ENCODE measurements at places on chromosomes 3 and 15.

GRCh38 chr15:26736502-26737248 lies 36.2 kb downstream of the GABRB3 start:
- DNase-seq = no peak

DNA sequence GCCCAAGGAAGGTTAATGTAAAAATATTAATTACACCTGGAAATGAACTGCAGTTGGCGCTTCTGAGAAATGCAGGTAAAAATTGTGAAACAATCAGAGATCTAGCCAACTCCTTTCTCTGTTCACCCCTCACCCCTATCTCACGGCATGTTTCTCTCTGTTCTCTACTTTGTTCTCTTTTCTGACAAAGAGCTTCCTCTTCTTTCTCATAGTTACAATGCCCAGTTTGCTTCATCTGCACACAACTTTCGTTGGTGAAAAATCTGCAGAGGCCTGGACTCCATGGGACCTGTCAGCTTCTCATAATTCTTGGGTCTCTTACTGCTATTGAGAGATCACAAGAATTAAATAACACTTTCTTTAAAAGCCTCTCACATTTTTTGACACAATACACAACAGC lies 212.9 kb upstream of the LRRN1 start:
- DNase-seq = no peak

DNA sequence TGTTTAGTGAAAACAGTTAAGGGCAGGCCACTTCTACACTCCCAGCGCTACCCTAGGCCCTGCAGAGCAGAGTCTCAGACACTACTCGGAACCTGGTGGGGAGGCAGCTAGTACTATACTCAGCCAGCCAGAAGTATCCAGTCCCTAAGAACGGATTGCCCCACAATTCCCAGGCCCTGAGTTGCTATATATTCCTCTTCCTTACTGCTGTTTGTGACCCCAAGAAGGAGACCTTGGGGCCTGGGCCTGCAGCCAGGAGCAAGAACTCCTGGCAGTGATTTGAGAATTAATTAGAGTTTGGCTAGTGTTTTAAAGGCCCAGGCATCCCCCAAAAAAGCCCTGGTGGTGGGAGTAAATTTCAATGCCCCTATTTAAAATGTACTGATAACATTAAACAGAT lies 87.7 kb downstream of the RBPMS2 start:
- no peak for DNase-seq

DNA sequence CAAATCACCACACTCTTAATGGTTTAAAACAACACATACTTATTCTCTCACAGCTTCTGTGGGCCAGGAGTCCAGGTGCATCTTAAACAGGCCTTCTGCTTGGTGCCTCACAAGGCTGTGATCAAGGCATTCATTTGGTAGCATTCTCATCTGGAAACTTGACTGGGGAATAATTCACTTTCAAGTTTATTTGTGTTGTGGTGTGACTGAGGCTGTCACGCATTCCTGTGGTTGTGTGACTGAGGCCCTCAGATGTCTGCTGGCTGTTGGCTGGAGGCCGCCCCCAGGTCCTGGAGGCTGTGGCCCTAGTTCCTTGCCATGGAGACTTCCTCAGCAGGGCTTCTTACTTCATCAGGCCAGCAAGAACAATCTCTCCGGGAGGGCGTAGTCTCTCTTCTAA lies 16.9 kb upstream of the FAM3D start:
- peak; percentile 9 for DNase-seq

- DNase-seq = no peak
Observed at GRCh38 chr15:87631775-87632174, 624.8 kb downstream of the NTRK3 start.

GRCh38 chr3:143810166-143810952 lies 37.9 kb downstream of the SLC9A9 start:
- no peak for DNase-seq

DNA sequence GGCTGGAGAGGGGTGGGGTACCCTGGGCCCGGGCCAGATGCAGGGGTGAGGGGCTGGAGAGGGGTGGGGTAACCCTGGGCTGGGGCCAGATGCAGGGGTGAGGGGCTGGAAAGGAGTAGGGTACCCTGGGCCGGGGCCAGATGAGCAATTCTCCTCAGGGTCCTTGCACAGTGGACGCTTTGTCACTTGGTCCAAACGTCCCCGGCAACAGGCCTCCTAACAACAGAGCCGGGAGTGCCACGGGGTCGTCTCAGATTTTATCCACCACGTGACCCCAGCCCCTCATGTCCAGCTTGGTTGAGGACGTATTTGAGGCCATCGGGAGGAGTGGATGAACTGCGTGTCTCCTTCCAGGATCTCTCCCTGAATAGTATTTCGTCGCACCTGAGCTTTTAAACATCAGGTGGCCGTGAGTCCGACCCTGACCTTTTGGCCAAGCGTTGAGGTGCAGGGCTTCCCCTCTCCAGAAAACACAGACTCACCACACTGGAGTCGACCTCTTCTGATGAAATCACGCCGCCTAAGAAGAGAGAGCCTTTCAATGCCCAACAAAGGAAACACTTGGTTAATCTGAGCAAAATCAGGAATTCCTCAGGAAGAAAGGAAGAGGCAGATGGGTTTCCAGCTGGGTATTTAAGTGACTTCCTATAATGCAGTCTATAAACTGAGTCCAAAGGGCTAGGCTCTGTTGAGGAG lies 12.8 kb upstream of the LRRC15 start:
- DNase-seq = no peak

- DNase-seq = no peak
Observed at GRCh38 chr3:98548544-98548943, 16.8 kb downstream of the GPR15 start.

- DNase-seq = no peak
Observed at GRCh38 chr15:73856458-73857192, 16.7 kb upstream of the TBC1D21 start.

DNA sequence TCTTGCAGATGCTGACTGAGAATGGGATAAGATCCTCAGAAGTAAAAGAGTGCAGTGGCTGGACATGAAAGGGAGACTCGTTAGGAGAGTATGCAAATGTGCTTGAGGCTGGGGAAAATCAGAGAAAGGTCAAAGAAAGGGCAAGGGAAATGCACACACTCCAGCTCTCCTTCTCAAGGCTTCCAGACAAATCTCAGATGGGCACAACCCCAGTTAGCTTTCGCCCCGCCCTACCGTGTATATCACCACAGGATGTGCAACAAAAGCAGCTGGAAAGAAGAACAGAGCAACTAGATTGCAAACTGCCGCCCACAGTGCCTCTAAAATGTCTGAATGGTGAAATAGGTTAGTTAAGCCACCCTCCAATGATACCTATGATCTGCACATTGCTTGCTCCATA lies 63.9 kb downstream of the CERS3 start:
- DNase-seq = no peak

DNA sequence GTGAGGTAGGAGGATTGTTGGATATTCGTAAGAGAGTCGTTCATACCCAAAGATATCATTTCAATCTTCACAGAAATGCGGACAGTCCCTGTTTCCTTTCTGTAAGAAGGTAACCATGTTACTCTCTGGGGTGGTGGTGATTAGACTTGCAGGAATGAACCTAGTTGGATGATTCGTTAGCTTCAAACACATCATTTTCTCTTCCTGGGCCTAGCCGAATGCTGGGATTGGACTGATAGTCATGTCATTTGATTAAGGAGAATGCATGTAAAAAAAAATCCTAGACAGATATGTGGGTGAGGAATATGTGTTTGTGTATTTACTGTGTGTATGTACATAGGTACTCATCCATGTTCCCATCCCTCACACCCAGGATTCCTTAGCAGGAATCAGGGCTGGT lies 12.4 kb downstream of the SLCO3A1 start:
- DNase-seq = no peak

DNA sequence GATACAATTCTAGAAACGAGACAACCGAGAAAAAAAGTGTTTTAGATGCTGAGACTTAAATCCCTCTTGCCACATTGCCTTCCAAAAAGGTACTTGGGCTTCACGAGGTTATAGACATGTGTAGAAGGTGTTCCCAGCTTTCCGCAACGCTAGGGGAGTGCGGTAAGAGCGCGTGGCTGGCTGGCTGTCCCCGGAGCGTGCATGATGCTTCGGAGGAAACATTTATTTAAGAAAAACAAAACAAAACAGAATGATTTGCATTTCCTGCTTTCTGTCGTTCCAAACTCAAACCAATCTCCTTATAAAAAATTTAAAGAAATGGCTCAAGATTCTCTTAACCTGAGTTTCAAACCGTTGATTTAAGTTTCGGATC lies 841 bp downstream of the SLC6A20 start:
- no peak for DNase-seq

- DNase-seq = no peak
Observed at GRCh38 chr3:70120357-70120966, 120.9 kb downstream of the SAMMSON start.

DNA sequence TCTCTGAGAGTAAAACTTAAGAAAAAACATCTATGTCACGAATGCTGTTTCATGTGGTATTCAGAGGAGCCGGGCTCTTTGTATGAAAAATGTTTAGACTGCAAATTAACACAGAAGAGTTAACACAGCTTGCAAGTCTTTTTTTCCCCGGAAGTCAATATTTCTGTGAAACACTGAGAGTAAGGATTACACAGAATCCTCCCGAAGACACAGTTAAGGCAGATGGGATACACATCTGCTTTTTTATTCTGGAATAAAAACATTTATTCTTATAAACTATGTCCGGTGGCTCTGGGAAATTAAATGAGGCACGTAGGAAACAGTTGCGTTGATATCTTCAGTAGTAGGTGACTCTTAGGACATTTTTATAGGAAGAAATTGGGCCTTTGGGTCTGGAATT lies 180.6 kb downstream of the PTPRG start:
- no peak for DNase-seq

DNA sequence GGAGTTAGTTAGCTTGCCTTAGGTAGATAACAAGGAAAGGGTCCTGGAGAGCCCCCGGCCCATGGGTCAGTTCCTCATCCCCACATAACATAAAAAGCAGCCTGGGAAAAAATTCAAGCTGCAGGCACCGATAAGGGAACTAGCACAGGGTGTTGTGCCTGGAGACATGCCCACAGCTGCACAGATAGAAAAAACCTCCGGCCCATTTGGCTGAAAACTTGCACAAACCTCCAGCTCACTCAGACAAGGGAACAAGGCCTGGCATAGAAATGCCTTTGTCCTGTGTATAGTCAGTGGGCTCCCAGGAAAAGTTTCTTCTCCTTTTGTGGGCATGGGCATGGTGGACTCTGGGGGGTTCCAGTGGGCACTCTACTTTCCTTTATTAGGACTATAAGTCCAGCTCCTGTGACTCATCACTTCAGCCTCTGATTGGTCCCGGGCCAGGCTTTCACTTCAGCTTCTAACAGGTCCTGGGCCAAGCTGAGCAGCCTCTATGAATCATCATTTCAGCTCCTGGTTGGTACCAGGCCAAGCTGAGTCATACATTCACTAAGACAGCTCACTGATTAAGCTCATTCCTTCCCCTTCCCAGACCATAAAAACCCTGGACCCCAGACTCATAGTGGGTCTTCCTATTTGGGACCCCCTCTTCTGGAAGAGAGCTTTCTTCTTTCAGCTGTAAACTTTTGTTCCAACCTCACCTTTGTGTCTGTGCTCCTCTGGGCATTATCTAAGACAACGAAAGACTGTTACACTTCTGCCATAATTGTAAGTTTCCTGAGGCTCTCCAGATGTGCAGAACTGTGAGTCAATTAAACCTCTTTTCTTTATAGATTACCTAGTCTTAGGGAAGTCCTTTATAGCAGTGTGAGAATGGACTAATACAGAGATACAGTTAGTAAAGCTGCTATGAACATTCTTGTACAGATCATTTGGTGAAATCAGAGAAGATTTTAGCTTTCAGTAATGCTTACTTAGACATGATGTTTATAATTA lies 348.0 kb upstream of the DPPA4 start:
- no peak for DNase-seq

DNA sequence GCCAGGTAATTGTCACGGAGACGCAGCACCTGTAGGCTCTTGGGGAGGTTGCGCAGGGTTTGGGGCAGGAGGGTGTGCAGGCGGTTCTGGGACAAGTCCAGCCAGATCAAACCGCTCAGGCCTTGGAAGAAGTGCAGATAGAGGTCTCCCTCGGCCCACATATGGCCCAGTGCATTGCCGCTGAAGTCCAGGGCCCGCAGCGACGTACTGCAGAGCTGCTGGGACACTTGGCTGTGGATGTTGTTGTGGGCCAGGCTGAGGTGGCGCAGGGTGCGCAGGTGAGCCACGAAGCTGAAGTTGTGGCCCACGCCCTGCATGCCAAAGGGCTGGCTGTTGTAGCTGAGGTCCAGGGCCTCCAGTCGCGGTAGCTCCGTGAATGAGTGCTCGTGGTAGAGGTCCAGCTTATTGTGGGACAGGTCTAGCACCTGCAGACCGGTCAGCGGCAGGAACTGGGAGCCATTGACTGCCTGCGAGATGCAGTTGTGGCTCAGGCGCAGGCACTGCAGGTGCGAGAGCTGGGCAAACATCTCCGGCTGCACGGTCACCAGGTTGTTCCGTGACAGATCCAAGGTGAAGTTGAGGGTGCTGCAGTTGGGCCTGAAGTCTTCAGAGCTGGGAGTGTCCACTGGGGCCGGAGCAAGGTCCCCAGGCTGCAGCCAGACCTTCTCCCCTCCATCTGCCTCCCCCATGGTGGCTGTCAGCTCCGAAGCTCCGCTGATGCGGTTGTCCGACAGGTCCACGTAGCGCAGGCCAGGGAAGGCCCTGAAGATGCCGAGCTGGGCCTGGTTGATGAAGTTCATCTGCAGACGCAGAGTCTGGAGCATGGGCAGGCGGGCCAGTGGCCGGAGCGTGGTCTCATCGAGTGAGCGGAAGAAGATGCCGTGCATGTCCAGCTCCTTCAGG lies 2.9 kb downstream of the TLR9 start:
- DNase-seq = no peak

DNA sequence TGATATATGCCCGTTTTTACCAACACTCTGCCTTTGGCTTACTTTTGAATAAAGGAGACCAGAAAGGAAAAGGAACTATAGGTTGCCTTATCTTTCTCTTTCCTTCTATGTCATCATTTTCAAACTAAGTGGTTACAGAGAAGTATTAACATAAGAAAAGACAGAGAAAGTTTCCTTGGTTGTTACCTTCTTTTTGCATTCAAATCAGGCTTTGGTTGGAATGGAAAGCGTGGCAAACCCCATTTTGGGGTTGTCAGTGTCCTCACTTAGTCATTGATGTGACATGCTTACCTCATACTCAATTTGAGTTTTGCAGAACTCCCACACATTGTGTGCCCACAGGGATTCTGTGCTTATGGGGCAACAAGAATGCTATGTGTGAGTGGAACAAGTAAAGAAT lies 3.7 kb upstream of the THRB start:
- DNase-seq = no peak

DNA sequence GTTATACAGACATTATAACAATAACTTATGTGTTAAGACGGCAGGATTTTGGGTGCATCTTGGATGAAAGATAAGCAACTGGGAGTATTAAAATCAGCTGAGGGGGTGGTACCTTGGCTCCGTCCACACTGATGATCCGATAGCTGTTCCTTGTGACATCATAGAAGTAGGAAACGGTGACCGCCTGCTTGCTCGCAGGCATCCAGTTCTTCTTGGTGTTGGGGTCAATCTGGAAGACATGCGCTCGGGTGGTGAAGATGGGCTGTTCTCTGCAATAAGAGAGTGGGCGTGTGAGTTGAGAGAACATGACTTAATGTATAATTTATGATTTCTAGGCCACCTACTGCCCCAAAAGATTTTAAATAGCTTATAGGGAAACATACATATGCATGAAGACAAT lies 59.9 kb downstream of the HOMER2 start:
- no peak for DNase-seq

- DNase-seq = no peak
Observed at GRCh38 chr3:58626841-58627569, 39.6 kb downstream of the FAM3D start.

- DNase-seq = no peak
Observed at GRCh38 chr3:187931770-187932278, 186.6 kb upstream of the BCL6 start.
